ENCODE measurements at places on chromosomes 4 and X.

DNA sequence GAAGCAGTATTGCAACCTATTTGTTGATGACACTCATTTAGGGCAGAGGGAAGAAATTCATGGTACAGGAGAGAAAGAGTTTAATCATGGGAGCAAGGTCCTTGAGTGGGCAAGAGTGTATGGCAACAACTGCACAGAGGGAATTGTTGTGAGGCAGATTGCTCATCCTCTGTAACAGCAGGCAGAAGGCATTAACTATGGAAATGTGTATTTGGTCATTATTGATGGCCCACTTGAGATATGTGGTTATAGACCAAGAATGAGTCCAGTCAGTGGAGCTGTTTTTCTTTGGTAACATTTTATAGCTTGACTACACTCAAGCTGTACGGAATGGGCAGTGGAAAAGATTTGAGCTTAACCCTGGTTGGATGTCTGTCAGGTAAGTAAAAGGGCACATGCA is 15.9 kb downstream of the PLRG1 start:
- DNase-seq: no peak

DNA sequence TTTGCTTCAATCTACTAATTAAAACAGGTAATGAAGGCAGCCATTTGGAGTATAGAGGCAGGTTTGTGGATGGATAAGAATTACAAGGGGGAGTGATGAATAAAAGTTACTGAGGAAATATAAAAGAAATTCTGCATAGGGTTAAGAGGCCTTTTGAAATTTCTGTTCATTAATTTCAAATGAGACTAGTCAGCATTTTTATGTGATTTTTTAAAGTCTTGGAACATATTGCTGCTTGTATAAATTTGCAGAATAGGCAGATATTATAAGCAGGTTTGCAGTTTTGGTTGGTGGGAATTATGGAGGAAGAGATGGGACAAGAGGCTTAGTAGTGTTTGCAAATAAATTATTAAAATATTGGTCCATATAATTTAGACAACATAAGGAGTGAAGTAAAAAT is 750.4 kb upstream of the AGA start:
- no peak for DNase-seq

- no peak for DNase-seq
These were observed 11.2 kb upstream of the SHOX start for GRCh38 chrX:619451-619811.

GRCh38 chrX:9369802-9370291 is 95.0 kb upstream of the TBL1X start:
- DNase-seq: no peak

GRCh38 chr4:79917246-79917645 is 155.8 kb downstream of the ANTXR2 start:
- DNase-seq: no peak

DNA sequence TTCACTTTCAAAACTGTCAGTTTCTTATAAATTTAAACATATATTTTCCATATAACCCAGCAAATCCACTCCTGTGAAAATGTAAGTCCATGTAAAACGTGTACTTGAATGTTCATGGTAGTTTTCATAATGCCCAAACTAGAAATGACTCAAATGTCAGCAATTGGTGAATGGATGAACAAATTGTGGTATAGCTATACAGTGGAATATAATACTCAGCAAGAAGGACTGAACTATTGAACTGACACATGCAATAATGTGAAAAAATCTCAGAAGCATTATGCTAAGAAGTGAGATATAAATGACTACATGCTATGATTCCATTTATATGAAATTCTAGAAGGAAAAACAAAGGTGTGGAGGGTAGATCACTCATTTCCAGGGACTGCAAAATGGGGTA is 52.2 kb downstream of the USP53 start:
- DNase-seq: no peak

All from pons (tissue), 1 donor.